ENCODE measurements at places on chromosomes 16 and 17. TPM values are rescaled to one million over a fixed set of nuclear protein-coding genes. Genes with fewer than 3 reads are reported as not detected.

SCGB1C2 gene
- total RNA-seq: not detected

ANTKMT gene
- total RNA-seq: 36.5 TPM

ABCA3 gene
- 10.1 TPM for total RNA-seq

PRSS8 gene
- total RNA-seq: not detected

PRDM7 gene
- total RNA-seq: not detected

HOXB4 gene
- 1.0 TPM for total RNA-seq

KRT33B gene
- total RNA-seq: not detected

KRT12 gene
- total RNA-seq: not detected

DNA sequence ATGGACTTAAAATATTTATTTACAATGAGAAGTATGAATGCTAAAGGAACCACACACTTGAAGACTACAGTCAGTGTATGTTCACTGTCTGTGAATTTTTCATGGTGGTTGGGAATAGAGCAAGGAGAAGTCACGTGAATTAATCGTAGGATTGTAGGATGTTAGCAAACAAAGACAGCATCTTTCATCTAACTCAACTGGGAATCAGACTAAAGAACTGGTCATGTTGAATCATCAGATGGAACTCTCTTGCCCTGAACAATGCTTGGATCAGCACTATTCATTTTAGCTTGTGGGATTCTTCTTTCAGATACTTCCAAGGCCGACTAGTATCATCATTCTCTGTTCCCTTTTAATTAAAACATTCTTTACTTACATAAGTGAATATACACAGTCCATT lies 18.1 kb downstream of the KCNJ2 start:
- H3K4me1 ChIP-seq: no peaks in the 10 kb centered on the region
- no peak for DNase-seq
- no peaks in the 10 kb centered on the region for H3K27me3 ChIP-seq
- no peak overlapping the region for H3K4me3 ChIP-seq
- H3K36me3 ChIP-seq: no peaks in the 10 kb centered on the region
- no peak overlapping the region for H3K27ac ChIP-seq

DNA sequence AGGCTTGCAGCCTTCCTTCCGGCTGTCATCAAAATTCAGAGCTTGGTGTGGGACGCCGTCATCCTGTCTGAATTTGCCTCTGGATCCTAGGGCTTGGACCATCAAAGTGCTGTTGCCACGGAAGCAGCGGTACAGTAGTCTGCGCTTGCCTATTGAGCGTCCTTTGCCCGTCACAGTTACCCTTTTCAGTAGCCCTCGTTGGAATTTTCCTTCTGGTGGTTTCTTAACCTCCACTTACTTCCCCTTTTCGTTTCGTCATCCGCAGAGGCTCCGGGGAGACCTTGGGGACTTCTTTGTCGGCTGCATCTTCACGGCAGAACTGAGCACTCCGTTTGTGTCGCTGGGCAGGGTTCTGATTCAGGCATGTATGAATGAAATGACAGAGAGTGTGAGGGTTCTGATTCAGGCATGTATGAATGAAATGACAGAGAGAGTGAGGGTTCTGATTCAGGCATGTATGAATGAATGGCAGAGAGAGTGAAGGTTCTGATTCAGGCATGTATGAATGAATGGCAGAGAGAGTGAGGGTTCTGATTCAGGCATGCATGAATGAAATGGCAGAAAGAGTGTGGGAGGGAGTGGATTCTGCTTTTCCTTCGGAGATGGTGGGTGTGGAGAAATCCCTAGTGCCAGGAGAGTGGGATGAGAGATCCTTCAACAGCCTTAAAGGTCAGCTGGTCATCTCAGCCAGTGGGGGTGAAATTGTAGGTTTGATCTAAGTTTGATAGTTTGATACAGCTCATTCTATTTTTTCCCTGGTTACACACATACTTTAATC lies 8.0 kb downstream of the TLCD3A start:
- no peaks in the 10 kb centered on the region for H3K4me1 ChIP-seq
- peaks cover 54% of the 10 kb centered on the region for H3K36me3 ChIP-seq
- no peak overlapping the region for H3K27ac ChIP-seq

DNA sequence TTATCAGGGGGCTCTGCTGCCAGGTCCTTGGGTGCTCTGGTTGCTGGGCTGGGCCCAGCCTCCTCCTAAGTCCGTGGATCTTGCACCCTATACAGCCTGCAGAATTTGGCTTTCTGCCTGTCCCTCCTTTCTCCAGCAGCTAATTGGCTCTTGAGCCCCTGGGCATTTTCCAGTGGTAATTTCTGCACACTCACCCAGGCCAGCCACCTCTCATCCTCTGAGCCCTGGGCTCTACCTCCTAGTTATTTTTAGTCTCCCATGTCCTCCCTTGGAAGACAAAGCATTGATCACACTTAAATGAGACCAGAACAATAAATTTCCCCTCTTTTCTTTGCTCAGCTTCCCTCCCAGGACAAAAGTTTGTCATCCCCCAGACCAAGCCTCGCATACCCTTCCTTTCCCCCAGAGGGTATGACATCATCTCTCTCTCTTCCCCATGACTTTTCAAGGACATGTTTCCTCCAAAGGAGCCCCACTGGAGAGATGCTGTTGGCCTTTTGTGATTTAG lies 38.1 kb downstream of the C17orf75 start:
- H3K4me3 ChIP-seq: no peak overlapping the region
- H3K36me3 ChIP-seq: no peaks in the 10 kb centered on the region
- H3K4me1 ChIP-seq: peaks cover 17% of the 10 kb centered on the region

GRCh38 chr16:16971042-16971441 lies 499.7 kb downstream of the XYLT1 start:
- H3K27ac ChIP-seq: no peak overlapping the region
- H3K4me1 ChIP-seq: no peaks in the 10 kb centered on the region
- H3K4me3 ChIP-seq: no peak overlapping the region

DNA sequence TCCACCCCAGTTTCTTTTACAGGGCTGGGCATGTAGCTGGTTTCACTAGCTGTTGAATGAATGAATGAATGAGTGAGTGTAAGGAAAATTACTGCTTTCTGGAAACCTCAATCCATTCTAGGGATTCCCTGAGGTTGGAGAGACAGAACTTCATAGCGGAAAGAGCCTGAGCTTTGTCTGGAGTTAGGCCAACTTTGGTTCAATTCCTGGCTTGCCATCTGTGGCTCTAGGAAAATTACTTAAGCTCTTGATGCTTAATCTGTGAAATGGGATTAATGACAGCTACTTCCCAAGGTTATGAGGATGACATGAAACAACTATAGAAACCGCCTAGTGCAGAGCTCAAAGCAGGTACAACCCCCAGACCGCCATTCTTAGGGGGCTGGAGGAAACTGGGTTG lies 76.3 kb upstream of the AXIN2 start:
- no peak overlapping the region for H3K4me3 ChIP-seq
- no peaks in the 10 kb centered on the region for H3K36me3 ChIP-seq
- H3K27ac ChIP-seq: no peak overlapping the region
- H3K4me1 ChIP-seq: no peaks in the 10 kb centered on the region

DNA sequence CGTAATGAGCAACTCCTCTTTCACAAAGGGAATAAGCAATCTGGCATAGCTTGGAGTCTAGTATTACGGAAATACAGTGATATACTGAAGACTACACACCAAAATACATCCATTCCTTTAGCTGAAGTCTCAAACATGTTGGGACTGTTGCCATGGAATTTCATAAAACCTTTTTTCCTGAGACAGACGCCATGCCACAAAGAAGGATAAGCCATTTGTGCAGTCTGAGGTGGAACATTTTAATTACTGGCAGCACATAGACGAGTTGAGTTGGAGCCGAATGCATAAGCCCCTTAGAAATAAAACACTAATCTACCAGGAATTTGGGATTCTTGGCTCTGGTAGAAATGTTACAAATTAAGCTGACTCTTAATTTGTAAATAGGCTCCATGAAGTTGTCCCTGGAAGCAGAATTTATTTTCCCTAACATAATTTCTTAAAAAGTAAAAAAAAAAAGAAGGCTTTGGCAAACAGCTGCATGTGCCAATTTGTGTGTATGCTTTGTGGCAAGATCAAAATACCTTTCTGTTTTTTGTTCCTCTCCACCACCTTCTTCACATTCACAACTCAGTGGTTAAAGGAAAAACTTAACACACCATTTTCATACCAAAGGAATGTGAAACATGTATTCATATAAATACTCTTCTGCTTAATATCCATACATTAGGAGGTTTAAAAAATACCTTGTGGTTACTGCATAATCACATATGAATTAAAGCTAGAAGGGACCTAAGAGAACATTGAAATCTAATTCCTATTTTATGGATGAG lies 25.5 kb downstream of the GRB7 start:
- no peak overlapping the region for H3K4me3 ChIP-seq
- no peaks in the 10 kb centered on the region for H3K36me3 ChIP-seq
- no peaks in the 10 kb centered on the region for H3K27me3 ChIP-seq
- H3K4me1 ChIP-seq: no peaks in the 10 kb centered on the region
- H3K27ac ChIP-seq: no peak overlapping the region

- H3K36me3 ChIP-seq: no peaks in the 10 kb centered on the region
- no peaks in the 10 kb centered on the region for H3K4me1 ChIP-seq
- no peak overlapping the region for H3K27ac ChIP-seq
- DNase-seq: no peak
Observed at GRCh38 chr17:53626286-53626685, 196.4 kb upstream of the KIF2B start.

GRCh38 chr17:83078378-83079351 lies 744 bp upstream of the METRNL start:
- no peaks in the 10 kb centered on the region for H3K4me1 ChIP-seq
- H3K36me3 ChIP-seq: no peaks in the 10 kb centered on the region
- no peak for DNase-seq
- peak overlapping the region; percentile 80 for H3K4me3 ChIP-seq

GRCh38 chr16:64408699-64409098 lies 713.2 kb downstream of the CDH11 start:
- H3K4me3 ChIP-seq: no peak overlapping the region
- H3K27me3 ChIP-seq: no peaks in the 10 kb centered on the region
- no peaks in the 10 kb centered on the region for H3K4me1 ChIP-seq
- no peak for DNase-seq
- H3K27ac ChIP-seq: no peak overlapping the region
- H3K36me3 ChIP-seq: no peaks in the 10 kb centered on the region

DNA sequence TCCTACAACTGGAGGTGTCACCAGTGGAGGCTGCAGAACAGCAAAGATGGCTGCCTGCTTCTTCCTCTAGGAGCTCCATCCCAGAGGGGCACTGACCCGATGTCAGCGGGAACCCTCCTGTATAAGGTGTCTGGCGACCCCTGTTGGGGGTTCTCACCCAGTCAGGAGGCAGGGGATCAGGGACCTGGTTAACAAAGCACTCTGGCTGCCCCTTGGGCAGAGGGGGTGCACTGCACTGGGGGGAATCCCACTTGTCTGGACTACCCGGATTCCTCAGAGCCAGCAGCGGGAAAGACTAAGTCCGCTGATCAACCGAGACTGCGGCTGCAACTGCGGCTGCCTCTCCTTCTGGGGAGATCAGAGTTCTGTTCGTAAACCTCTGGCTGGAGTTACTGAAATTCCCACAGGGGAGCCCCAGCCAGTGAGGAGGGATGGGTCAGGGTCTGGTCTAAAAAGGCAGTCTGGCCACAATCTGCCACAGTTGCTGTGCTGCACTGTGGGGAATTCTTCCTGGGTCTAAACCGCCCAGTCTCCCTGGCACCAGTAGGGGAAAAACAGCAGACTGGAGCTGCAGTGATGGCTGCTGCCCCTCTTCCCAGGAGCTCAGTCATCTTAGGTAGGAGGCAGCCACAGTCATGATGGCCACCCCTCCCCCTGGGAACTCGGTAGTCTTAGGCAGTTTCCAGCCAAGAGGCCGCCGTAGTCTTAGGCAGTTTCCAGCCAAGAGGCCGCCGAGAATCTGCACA lies 213.4 kb downstream of the CYB561 start:
- no peaks in the 10 kb centered on the region for H3K27me3 ChIP-seq
- DNase-seq: no peak
- no peak overlapping the region for H3K4me3 ChIP-seq
- H3K27ac ChIP-seq: no peak overlapping the region

DNA sequence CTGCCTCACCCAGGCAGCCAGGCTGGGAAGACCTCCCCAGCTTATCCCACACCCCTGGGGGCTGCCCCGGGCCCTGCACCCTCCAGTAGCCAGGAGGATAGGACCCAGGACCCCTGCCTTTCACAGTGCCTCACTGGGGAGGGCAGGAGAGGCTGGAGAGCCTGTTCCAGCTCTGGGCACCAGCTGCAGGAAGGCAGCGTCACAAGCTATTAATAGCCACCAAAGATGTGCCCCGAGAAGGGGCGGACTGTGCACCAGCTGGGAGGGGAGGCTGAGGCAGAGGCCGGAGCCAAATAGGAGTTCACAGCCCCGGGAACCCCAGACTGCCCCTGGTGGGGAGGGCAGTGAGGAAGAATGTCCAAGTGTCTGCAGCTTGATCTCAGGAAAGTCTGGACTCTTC lies 8.8 kb downstream of the SBK1 start:
- H3K27ac ChIP-seq: no peak overlapping the region
- no peak for DNase-seq
- H3K4me1 ChIP-seq: peaks cover 7% of the 10 kb centered on the region
- H3K27me3 ChIP-seq: no peaks in the 10 kb centered on the region
- no peaks in the 10 kb centered on the region for H3K36me3 ChIP-seq

- no peak overlapping the region for H3K27ac ChIP-seq
- no peaks in the 10 kb centered on the region for H3K27me3 ChIP-seq
- no peak overlapping the region for H3K4me3 ChIP-seq
- H3K4me1 ChIP-seq: no peaks in the 10 kb centered on the region
Observed at GRCh38 chr16:48156790-48157209, 1.0 kb upstream of the ABCC12 start.

DNA sequence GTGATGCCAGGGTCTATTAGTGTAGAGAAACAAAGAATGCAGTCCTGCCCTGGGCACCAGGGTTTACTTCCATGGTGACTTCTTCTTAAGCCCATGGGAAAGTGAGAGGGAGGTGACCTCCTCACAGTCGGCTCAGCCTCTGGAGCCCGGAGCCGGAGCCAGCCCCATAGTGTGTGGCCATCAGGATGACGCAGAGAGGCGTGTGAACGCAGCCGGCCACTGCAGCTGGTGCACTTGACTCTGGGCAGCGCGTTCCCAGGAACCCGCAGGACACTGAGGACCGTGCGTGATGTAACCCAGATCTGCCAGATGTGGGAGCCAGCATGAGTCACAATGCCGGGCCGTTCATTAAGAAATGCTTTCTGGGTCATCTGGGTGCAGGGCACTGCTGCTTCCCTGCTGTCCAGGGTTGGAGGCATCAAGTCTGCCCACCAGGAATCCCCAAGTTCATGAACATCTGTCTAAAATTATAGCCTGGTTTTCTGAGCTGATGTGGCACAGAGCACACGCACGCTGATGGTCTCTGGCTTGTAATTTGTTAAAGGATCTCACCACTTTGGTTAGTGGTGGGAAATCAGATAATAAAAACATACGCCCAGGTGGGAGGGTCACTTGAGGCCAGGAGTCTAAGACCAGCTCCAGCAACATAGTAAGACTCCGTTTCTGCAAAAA lies 114.1 kb downstream of the PITPNC1 start:
- peak overlapping the region; percentile 82 for H3K27ac ChIP-seq
- no peaks in the 10 kb centered on the region for H3K27me3 ChIP-seq
- H3K4me1 ChIP-seq: no peaks in the 10 kb centered on the region
- peak; percentile 96 for DNase-seq
- H3K36me3 ChIP-seq: no peaks in the 10 kb centered on the region

Measured in right atrium auricular region (tissue), 2 donors.